ENCODE measurements at places on chromosomes 2 and 18.

- DNase-seq = no peak
Measured at GRCh38 chr2:79830501-79830900, 317.6 kb downstream of the CTNNA2 start.

- no peak for DNase-seq
Measured at GRCh38 chr18:29104227-29104626, 927.3 kb upstream of the CDH2 start.

GRCh38 chr2:11305958-11306357 is 38.5 kb downstream of the ROCK2 start:
- no peak for DNase-seq

DNA sequence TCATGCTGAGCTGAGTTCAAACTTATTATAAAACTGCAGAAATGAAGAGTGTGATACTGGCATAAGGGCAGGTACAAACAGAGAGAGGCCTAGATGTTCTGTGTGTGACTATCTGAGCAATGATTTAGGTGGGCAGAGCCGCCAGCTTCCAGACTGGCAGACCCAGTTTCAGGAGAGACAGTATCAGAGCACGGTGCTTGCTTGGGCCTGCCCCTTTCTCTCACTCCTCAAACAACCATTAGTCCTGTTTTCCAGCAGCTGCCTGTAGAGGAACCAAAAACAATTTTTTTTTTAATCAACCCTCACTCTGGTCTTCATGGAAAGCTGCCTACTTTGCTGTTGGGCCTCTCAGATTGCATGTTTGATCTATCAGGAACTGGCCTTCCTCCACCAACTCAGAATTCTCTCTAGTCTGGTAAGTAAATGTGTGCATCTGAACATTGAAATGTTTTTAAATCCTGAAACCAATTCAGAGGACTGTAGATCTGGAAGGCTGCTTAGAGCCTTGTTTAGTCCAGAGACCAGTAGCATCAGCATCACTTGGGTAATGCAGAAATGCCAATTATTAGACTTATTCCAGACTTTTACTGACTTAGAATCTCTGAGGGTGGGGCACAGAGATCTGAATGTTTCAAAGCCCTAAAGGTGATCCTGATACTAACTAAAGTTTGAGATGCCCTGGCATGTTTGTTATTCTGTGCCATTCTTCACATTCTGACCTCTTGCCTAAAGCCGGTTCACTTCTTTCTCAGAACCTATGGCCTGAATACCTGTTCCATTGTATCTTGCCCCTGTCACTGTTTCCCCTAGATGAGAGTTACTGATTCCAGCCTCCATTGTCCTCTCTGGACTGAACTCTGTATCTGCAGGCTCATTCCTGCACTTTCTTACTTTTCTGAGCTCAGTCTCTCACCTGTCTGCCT is 24.8 kb upstream of the CRIM1 start:
- no peak for DNase-seq

GRCh38 chr18:62928326-62928725 is 213.0 kb downstream of the PHLPP1 start:
- DNase-seq = no peak

DNA sequence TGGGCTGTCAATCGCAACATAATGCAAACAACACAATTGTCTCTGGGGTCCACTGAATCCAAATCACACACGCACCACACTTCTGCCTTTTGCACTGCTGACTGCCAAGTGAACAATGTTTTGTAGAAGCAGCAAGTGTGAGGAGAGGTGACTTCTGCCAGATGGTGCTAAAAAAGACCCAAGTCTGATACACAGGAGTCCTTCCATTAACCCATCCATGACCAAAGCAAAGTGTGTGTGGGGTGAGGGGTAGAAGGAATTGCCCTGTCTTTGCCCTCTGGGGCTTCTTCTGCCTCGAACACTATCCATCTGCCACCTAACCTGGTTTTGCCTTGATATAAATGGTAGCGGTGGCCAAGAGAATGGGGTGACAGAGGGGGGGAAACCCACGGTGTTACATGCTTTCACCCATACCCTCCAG is 50.0 kb downstream of the C2orf42 start:
- DNase-seq = no peak

- no peak for DNase-seq
Measured at GRCh38 chr18:10025711-10026670, 112.2 kb downstream of the VAPA start.

DNA sequence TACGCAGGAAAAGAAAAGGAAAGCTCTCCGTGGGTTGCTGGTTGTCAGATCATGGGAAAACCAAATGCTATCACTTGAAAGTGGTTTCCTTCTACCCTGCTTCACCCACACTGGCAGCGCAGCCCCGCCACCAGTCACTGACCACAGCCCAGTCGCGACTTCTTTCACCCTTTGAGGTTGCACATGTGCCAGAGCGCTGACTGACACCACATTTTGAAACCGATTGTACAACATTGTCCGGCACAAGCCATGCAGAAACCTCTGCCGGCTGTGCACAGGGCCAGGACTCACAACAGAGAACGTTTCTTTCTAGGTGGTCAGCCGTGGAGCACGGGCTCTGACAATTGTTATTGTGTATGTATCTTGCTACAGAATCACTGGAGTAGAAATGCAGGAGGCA is 827.2 kb upstream of the POU3F3 start:
- no peak for DNase-seq

GRCh38 chr2:101821828-101822458 is 124.4 kb downstream of the MAP4K4 start:
- DNase-seq = no peak

DNA sequence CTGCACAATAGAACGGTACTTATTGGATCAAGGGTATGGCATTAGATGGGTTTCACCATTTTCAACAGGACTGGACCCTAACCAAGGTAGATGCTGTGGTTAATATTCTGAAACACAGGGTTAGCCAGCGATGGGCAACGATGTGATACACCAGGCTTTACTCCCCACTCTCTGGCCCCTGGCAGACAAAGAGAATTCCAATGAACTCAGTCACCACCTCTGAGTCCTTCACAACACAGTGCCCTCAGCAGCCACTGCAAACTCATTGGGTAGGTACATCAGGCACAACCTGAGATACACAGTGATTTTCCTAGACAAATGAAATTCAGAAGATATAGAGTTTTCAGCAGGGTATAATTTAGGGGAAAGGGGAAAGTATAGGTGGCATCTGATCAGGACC is 634.5 kb downstream of the ZEB2 start:
- no peak for DNase-seq

DNA sequence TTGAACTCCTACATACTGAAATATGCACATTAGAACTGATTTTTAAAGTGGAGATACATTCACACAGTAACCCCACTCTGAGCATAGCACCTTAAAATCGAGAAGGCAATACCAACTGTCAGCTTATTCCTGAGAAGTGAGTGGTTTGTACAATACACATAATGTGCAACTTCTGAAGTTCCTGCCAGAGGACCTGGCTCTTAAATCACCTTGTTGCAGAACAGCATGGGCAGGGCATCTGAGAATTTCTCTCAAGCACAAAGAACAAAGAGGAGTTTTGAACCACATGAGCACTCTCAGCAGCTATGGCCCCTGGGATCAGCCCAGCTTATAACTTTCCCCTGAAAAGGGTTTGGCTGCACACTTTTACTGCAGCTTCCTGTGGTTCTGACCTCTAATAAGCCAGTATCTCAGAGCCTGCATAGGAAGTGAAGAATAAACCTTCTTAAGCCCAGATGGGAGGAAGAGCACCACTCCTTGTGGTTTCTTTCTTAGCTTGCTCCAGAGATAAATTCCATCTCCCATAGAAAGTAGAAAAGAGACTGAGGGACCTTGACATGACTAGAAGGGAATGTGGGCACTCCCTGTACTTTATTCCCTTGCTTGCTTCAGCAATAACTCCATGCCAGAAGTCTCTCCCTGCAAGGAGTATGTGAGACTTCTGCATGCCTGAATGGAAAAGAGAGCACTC is 862.3 kb downstream of the SUCLG1 start:
- no peak for DNase-seq

DNA sequence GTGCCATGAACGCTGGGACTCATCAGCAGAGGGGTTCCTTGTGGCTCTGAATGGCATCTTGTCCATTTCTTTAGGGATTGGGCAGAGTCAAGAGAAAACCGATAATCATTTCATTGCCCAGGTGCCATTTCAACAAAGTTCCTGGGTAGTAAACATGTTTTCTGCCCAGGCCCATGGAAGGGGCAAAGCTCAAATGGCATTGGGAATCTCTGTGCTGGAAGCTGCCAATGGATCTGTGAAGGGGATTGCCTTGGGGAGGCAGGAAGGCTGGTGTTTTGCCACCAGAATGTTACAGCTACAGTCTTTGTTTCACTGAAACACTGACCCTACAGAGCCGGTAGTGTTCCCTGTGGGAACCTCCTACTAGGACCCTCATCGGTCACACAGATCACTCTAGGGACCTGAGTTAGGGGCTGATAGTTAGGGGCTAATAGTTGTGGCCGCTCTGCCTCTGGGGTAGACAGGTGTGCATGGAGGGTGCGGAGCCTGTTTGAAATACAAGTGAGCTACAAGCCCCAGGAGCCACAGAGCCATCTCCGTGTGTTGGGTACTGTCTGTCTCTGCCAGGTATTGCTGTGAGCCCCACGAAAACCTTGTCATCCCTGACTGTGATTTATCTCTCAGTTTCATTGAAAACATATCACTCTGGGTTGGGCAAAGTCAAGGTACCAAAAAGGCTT is 224.4 kb upstream of the COPS8 start:
- no peak for DNase-seq

GRCh38 chr18:11005528-11005927 is 143.8 kb downstream of the PIEZO2 start:
- DNase-seq = no peak

DNA sequence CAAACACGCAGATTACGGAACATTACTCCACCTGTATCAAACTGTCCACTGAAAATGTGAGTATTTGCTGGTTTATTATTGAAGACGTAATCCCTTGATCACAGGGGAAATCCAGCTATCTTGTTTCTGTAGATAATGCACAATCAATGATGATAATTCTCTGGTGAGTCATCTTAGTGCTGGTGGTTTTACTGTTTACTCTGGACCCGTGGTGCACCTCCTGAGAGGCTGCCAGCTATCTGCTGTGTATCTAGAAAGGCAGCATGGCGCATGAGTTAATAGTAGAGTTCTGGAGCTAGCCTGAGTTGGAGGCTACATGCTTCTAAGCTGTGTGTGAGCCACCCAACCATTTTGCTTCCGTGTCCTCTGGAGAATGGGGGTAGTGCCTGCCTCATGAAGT is 6.5 kb downstream of the NCAPH start:
- DNase-seq = peak; percentile 87

GRCh38 chr2:224272237-224272910 is 129.5 kb downstream of the FAM124B start:
- no peak for DNase-seq

DNA sequence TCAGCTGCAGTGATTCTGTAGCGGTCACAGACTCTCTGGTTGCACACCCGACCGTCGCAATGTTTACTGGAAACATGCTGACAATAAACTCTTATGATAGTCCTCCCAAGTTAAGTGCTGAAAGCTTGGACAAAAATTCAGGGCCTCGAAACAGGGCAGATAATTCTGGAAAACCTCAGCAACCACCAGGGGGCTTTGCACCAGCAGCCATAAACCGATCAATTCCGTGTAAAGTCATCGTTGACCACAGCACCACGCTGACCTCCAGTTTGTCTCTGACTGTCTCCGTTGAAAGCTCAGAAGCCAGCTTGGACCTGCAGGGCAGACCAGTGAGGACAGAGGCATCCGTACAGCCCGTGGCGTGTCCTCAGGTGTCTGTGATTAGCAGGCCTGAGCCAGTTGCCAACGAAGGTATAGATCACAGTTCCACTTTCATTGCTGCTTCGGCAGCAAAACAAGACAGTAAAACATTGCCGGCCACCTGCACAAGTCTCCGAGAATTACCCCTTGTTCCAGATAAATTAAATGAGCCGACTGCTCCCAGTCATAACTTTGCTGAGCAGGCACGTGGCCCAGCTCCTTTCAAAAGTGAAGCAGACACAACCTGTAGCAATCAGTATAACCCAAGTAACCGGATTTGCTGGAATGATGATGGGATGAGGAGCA is 166.1 kb downstream of the ASXL3 start:
- DNase-seq = no peak

GRCh38 chr18:35514752-35515459 is 17.1 kb upstream of the INO80C start:
- DNase-seq = no peak

- DNase-seq = no peak
Measured at GRCh38 chr2:171595456-171595855, 73.2 kb downstream of the CYBRD1 start.

DNA sequence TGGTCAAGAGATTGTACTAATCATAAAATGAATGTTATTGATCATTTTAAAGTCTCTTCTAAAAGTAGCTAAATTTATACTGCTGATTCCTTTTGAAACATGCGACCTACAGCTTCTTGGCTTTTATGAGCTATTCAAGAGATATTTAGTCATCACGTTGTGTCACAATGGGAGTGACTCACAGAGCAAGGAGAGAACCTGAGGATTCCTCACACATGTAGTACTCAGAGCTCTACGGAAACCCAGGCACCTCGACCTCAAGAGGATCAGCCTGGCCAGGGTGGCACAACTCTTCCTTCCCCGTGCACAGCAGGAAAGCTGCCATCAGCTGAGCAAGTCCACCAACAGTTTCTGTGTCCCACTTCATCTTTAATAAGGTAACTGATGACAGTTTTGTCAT is at the start of gene DHRS9:
DHRS9 (plus strand) TSS at position 223 of the 400 bp plus-strand sequence. CDS start 12,019 bp downstream, outside the sequence.
- peak; percentile 63 for DNase-seq

DNA sequence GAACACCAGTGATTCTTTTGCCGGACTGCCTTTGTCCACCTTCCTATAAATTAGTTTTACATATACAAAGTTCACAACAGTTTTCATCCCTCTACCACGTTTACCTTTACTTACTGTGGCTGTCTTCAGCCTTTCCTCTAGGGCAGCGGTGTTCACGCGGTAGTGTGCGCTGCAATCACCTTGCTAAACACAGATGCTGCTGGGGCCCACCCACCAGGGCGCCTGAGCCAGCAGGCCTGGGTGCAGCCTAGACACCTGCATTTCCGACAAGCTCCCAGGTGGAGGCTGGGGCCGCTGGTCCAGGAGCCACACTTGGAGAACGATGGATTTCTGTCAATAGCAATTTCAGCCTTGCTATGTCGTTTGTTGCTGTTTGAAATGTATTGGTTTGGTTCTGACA is 83.1 kb downstream of the NDUFA10 start:
- DNase-seq = no peak

- no peak for DNase-seq
Measured at GRCh38 chr2:203659331-203660049, 46.9 kb upstream of the CD28 start.

- DNase-seq = no peak
Measured at GRCh38 chr18:36269157-36269556, 28.4 kb upstream of the FHOD3 start.

DNA sequence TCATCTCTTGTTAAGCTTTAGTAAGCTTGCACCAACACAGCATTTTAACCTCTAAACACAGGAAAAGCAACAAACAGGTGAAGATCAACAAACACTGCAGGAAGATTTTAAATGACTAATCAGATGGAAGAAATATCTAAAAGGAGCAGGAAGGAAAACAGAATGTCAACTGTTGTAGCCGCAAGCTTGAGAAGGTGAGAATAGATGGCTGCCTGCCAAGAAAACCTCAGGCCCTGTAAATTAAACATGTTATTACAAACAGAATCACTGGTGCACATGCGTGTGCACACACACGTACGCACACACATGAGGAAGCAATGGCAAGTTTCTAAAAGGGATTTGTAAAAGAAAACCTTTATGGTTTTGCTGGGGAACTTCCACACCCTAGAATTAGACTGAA is 257.8 kb upstream of the GALNT5 start:
- DNase-seq = no peak

Measured in activated CD4-positive, alpha-beta T cell treated with anti-CD3 and anti-CD28 coated beads, Interleukin-2, Interleukin-6, amounts not matched to agents 100 ng/mL and 50 ng/mL, durations not matched to agents 16 hours and 8 hours (primary cell).